ENCODE measurements at places on chromosomes 1 and 21. TPM values are rescaled to one million over a fixed set of nuclear protein-coding genes. Genes with fewer than 3 reads are reported as not detected.

Gene NSL1
- total RNA-seq: 25.3 TPM

Gene OR2T11
- not detected for total RNA-seq

GRCh38 chr1:86906419-86906818, 7.5 kb downstream of the SELENOF start:
- peak; percentile 30 for DNase-seq

DNA sequence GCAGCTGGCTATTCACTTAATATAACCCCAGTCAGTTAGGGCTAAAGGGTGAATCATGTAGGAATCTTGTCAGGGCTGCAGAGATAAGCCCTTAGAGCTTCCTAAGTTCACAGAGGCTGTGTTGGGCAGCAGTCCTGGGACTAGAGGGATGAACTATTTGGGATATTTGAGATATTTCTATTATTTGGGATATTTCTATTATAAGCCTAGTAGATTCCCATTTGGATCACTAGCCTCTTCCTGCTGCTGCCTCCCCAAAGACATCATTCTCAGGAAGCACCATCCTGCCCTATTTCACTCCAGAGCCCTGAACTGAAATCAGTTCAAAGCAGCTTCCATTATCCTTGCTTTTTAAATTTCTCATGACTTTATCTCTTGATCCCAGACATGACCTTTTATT, 501.3 kb downstream of the NUF2 start:
- no peak for DNase-seq

GRCh38 chr1:3618881-3619671, 5.7 kb upstream of the TPRG1L start:
- peak; percentile 56 for DNase-seq

GRCh38 chr1:165397944-165398343, 41.4 kb upstream of the LMX1A start:
- DNase-seq: no peak

GRCh38 chr1:183198463-183198862, 12.4 kb downstream of the LAMC2 start:
- no peak for DNase-seq

Data from mucosa of descending colon (tissue), 3 donors.